ENCODE measurements at places on chromosomes 12 and 14.

DNA sequence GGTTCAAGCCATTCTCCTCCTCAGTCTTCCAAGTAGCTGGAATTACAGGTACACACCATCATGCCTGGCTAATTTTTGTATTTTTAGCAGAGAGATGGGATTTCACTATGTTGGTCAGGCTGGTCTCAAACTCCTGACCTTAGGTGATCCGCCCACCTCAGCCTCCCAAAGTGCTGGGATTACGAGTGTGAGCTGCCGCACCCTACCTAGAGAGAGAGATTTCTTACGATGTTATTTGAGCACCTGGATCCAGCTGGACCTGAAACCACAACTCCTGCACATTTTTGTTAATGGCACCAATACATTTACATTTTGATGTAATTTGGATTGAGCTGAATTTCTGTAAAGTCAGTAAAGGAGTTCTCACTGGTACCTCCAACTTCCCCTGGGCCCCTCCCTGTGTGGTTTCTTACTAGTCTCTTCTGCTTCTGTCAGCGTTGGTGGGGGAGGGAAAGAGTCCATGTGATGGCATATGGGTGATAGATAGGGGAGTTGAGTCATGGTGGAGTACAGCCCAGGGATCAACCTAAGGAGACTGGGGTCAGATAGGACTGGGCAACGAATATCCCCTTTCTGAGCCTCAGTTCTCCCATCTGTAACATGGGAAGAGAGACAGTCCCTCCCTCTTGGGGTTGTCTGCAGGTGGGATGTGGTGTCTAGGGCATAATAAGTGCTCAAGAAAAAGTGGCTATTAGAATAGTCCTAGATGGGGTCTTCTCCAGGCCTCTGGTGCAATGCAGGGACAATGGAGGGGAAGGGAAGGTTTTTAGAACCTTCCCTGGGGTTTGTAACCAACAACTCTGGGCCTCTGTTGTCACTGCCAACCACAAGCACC is 83.3 kb upstream of the MED13L start:
- no peak for DNase-seq

GRCh38 chr14:93619176-93619793 is 169.0 kb downstream of the PRIMA1 start:
- DNase-seq = peak; percentile 59

DNA sequence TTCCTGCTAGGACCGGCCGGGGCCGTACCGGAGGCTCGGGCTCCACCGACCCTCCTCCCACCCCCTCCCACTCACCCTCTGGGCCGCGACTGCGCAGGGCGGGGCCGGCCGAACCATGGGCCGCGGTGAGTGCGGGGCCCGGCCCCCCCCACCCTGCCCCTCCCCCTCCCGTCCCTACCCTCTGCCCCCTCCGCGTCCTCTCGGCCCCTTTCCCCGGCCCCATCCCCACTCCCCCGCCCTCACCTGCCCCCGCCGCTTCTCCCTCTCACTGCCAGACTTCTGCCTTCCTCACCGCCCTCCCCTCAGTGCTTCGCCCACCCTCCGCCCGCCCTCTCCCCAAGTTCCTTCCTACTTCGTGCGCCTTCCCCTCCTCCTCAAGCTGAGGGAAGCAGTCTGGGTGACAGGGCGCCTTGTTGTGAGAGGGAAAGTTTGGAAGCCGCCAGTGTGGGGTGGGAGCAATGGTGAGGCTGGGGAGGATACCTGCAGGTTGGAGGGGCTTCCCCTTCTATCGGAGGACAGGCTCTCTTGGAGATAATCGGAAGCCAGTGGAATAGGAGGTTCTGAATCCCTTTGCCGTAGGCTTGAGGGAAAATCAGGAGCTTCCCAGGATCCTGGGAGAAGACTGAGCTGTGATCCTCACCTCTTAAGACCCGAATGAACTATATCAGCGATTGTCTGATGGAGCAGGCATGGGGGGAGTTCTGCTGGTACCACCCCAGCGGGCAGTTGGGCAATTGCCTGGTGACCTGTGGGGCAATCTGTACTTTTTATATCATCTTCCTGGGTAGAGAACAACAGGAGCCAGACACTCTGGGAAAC is 472 bp downstream of the MBD6 start:
- peak; percentile 40 for DNase-seq

DNA sequence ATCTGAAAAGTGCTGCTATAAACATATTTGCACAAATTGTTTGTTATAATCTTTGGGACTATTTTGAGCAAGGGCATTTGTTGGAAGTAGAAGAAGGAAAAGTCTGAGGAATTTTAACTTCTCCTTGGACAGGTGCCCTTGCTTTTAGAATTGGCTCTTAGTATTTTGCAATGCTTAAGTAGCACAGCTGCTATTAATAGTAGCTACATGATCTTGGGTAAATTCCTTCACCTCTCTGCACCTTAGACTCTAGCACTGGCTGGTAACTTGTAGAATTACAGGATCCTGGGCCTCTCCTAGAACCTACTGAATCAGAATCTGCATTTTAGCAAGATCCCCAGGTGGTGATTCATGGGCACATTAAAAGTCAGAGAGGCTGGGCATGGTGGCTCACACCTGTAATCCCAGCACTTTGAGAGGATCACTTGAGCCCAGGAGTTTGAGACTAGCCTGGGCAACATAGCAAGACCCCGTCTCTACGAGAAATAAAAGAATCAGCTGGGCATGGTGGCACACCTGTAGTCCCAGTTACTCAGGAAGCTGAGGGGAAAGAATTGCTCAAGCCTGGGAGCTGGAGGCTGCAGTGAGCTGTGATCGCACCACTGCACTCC is 10.8 kb upstream of the TMEM120B start:
- DNase-seq = no peak

- DNase-seq = no peak
Observed at GRCh38 chr14:81982046-81982445, 448.4 kb upstream of the SEL1L start.

DNA sequence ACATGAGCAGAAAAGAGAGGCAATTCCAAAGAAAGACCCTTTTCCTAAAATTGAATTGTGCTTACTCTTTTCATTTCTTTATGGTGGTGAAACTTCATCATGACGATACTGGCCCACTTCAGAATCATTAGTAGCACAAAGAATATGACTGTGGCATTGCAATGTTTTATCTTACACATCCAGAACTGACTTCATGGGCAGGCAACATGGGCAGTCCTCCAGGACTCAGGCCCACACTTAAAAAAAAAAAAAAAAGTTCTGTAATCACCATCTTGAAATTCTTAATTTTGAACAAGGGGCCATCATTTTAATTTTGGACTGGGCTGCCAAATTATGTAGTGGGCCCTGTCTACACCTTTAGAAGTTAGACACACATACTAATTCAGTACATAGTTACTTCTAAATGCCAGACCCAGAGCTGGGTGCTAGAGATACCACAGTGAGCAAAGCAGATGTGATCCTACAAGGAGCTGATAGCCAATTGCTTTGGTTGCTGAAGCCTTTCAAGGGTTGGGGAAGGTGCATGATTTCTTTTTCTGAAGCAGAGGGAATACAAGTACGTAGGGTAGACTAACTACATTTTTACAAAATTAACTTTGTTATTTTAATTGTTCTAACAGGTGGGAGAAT is 35.2 kb downstream of the HELB start:
- DNase-seq = no peak

- DNase-seq = peak; percentile 75
Observed at GRCh38 chr14:92597906-92598905, 84.6 kb downstream of the RIN3 start.

DNA sequence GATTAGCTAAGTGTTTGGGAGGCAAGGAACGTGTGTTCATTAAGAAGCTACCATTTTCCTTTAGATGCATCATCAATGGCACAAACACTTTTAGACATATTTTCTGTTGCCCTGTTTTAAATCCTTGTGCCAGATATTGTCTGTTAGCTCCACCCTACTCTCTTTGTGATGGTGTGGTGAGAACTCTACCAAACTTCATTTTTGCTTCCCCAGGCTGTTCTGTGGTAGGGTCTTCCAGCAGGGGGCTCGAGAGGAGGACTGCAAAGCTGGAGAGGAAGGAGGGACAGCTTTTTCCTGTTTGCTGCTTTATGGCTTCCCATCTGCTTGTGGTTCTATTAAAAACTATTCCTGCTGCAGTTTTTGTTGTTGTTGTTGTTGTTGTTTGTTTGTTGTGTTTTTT is 23.8 kb upstream of the STRAP start:
- DNase-seq = no peak

DNA sequence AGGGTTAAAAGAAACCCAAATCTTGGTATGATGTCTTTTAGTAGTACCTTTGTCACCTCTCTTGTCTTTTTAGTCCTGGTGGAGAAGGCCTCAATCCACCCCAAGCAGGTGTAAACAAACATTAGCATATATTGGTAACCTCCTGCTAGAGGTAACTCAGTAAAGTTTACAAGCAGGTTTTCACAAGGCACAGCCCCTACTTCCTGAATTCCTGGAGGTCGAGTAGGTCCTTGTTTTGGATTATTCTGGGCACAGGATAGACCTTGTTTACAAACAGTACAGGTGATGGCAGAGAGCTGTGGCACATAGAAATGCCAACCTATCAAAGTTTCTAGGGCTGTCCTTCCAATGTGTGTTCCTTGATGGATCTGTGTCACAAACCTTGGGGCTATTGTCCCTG is 99.1 kb downstream of the ALG10 start:
- DNase-seq = peak; percentile 14

- no peak for DNase-seq
Observed at GRCh38 chr14:23933108-23933741, 20.3 kb upstream of the DHRS4 start.

DNA sequence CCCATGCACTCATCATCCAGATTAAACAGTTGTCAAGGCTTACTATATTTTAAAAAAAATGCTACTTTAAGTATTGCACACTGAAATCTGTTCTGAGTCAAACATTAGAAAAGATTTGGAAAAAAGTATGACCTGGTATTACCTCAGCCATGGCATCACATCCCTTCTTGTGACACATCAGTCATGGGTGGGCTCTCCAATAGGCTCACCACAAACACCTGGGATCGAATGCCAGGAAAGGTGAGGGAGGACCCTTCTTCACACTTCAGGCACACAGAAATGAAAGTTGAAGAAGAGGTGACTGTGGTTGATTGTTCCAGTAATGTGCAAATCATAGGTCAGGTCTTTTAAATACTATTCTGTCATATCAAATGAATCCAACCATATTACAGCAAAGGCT is 36.6 kb upstream of the GZMB start:
- no peak for DNase-seq

- no peak for DNase-seq
Observed at GRCh38 chr12:49950273-49951251, at the start of gene AQP2. Gene AQP2 (plus strand): TSS chr12:49950737. CDS start chr12:49950831, 94 bp downstream.

- DNase-seq = peak; percentile 77
Observed at GRCh38 chr12:67068761-67069450, 200.3 kb upstream of the CAND1 start.

DNA sequence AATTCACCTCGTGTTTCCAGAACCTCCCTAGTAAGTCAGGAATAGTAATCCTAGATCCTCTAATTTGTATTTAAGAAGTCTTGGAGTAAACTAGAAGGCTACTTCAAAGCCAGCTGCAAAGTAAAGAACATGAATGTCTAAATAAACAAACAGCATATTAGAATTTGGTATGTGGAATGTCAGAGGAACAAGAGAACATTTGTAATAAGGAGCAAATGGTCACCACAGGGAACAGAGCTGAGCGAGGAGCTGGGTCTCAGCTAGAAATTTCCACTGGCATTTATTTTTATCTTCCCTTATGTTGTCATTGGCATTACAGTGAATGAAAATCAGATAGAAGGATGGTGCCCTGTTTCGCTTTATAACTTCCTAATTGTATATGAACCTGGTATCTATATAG is 50.2 kb downstream of the FRMD6 start:
- DNase-seq = no peak
